ENCODE measurements at places on chromosomes 12 and 14.

- DNase-seq = no peak
Measured at GRCh38 chr12:26767116-26767515, 65.9 kb downstream of the ITPR2 start.

- no peak for DNase-seq
Measured at GRCh38 chr14:40413136-40413535, 980.9 kb upstream of the FBXO33 start.

GRCh38 chr14:61132894-61133293, 148.2 kb downstream of the TMEM30B start:
- DNase-seq = no peak

- DNase-seq = no peak
Measured at GRCh38 chr12:53298164-53298563, 1.3 kb upstream of the MYG1 start.

DNA sequence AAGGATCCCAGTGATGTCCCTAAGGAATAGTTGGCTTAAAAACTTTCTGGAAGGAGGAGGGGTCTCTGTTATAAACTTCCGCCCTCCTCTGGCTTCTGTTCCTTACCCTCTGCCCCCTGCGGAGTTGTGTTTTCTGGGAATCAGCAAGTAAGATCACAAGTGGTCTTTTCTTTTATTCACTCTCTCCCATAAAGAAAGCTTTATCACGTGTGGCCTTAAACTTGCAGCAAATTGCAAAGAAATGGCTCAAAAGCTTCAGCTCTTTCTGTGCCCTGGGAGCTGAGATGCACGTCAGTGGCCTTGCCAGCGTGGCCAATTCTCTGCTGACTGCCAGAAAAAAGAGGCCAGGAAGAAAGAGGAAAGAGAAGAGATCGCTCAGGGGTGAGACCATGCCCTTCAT, at the start of gene SLCO1C1:
SLCO1C1 (plus strand) TSS at position 101 of the 400 bp plus-strand sequence. CDS start 4,245 bp downstream, outside the sequence.
- no peak for DNase-seq

DNA sequence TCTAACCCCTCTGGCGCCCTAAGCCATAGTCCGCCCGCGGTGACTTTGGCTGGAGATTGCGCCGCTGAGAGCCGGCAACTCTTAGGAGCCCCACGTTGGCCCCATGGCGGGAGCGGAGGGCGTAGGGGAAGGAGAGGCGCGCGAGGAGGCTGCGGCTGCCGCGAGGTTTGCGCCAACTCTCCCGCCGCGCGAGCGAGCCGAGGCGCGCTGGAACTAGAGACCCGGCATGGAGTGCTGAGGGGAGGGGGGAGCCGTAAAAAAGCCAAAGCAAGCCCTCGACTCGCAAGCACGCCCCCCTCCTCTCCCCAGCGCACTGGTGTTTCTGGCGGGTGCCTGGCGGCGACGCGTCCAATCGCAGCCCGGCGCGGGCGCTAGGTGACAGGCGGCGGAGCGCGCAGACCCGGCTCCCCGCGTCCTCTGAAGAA, at the start of gene SYT10:
SYT10 (minus strand) TSS at position 233 of the 425 bp plus-strand sequence. CDS start 297 bp downstream, outside the sequence.
- DNase-seq = no peak

GRCh38 chr12:27844366-27845090, 64.5 kb upstream of the MANSC4 start:
- no peak for DNase-seq

- DNase-seq = no peak
Measured at GRCh38 chr12:48979602-48980388, 1.7 kb downstream of the WNT1 start.

GRCh38 chr14:74980398-74980730, 22.4 kb upstream of the EIF2B2 start:
- no peak for DNase-seq

- DNase-seq = no peak
Measured at GRCh38 chr12:104741497-104742367, 216.4 kb downstream of the SLC41A2 start.

DNA sequence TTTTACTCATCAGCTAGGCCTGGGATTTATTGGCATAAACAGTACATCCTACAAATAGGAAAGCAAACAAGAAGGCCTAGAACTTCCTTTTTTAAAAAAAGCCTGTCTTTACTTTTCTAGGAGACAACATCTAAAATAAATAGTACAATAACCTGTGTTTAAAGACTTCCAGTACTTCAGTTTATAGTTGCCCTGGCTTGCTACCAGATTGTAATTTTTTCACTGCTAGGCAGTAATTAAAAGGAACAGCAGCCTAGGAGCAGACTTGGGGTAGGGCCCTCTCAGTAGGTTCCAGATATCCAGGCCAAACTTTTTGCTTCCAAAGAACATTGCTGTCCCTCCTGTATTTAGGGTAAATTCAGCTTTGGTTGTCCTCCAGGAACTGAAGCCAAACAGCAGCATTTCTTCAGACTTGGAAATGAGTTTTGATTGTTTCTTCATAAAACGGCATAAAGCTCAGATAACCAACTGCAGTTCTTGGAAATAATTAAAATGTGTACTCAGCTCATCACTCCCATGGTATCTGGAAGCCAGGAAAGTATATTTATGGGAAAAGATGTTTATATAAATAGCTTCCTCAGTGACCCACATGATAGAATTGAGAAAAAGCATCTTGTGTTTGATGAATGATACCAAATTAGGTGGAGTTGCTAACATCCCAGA, 61.7 kb downstream of the PPP1R36 start:
- no peak for DNase-seq

- no peak for DNase-seq
Measured at GRCh38 chr14:73173092-73173735, 36.9 kb downstream of the PSEN1 start.

- DNase-seq = no peak
Measured at GRCh38 chr12:88063375-88063774, 34.2 kb upstream of the C12orf50 start.

- no peak for DNase-seq
Measured at GRCh38 chr14:104577426-104577825, 2.1 kb upstream of the C14orf180 start.

DNA sequence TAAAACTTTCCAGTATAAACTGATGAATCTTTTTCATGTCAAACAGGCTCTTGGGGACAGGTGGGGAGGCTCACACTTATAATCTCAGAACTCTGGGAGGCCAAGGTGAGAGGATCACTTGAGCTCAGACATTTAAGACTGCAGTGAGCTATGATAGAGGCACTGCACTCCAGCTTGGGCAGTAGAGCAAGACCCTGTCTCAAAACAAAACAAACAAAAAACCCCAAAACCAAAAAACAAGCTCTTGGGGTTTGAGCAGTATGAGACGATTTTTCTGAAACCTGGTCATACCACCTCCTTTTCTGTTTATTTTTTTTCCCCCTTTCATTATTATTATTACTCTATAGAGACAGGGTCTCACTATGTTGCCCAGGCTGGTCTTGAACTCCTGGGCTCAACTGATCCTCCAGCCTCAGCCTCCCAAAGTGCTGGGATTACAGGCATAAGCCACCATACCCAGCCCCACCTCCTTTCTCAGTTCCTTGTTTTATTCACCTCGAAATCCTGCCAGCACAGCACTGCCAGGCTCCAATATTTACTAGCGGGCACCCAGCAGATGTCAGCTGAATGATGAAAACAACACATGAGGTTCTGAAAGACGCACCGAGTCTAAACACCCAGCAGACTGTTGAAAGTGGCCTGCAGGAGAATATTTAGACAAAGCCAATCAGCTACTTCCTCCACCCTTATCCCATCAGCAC, 19.5 kb upstream of the CDK17 start:
- no peak for DNase-seq

GRCh38 chr14:83251402-83251801, 1717.7 kb upstream of the SEL1L start:
- no peak for DNase-seq

DNA sequence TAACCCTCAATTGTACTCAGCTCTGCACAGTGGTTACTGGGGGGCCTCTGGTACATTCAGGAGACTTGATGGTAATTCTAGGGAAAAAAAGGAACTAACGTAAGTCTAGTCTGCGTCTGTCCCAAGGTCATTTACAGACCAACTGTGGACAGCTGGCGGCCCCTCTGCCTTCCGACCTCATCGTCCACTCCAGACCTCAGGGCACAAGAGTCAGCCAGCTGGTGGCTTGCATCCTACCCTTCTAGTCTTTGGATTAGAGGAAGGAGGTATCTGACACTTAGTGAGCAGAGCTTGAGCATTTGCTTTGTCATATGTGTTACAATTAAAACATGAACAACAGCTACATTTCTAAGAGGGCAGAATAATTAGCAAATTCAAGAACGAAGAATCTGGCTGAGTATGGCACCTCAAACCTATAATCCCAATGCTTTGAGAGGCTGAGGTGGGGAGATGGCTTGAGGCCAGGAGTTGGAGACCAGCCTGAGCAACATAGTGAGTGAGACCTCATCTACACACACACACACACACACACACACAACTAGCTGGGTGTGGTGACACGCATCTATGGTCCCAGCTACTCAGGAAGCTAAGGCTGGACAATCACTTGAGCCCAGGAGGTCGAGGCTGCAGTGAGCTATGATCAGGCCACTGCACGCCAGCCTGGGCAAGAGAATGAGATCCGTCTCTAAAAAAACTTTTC, 36.5 kb downstream of the SSH1 start:
- DNase-seq = no peak

GRCh38 chr12:8603856-8604255, 8.8 kb downstream of the AICDA start:
- no peak for DNase-seq

GRCh38 chr14:22814941-22815713, at the start of gene SLC7A7:
SLC7A7 (minus strand) TSS chr14:22815435; CDS start chr14:22813398, 2,037 bp downstream.
- no peak for DNase-seq

GRCh38 chr12:128820723-128821432, 2.9 kb downstream of the SLC15A4 start:
- DNase-seq = no peak

GRCh38 chr14:21965042-21965441, 291.4 kb upstream of the OR4E1 start:
- no peak for DNase-seq

DNA sequence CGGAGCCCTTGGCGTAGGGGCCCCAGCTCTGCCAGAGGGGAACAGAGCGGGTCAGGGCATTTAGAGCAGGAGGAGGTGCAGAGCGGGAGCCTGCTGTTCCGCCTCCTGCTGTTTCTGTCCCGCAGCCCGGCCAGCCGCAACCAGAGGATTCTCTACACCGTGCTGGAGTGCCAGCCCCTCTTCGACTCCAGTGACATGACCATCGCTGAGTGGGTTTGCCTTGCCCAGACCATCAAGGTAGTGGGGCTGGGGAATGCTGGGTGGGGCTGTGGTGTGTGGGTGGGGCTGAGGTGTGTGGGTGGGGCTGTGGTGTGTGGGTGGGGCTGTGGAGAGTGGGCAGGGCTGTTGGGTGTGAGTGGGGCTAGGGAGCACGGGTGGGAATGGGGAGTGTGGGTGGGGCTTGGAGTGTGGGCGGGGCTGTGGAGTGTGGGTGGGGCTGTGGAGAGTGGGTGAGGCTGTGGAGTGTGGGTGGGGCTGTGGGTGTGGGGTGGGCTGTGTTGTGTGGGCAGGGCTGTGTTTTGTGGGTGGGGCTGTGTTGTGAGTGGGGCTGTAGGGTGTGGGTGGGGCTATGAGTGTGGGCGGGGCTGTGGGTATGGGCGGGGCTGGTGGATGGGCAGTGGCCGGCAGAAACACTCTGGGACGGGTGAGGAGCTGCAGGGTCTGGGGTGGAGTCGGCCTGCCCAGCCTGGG, 8.0 kb downstream of the ASPG start:
- no peak for DNase-seq

GRCh38 chr14:83419420-83419819, 1885.8 kb upstream of the SEL1L start:
- no peak for DNase-seq

GRCh38 chr14:36975834-36976233, 196.6 kb downstream of the SLC25A21 start:
- no peak for DNase-seq

- no peak for DNase-seq
Measured at GRCh38 chr14:77158175-77158881, 16.7 kb upstream of the ZDHHC22 start.

DNA sequence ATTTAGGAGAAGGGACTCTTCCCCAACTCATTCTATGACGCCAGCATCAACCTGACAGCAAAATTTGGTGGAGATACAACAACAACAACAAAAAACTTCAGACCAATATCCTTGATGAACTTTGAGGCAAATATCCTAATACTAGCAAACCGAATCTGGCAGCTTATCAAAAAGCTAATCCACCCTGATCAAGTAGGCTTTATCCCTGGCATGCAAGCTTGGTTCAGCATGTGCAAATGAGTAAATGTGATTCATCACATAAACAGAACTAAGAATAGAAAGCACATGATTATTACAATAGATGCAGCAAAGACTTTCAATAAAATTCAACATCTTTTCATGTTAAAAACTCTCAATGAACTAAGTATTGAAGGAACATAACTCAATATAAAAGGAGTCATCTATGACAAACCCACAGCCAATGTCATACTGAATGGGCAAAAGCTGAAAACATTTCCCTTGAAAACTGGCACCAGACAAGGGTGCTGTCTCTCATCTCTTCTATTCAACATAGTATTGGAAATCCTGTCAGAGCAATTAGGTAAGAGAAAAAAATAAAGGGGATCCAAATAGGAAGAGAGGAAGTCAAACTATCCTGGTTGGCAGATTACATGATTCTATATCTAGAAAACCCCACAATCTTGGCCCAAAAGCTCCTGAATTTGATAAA, 233.3 kb downstream of the CCDC59 start:
- DNase-seq = peak; percentile 4

- DNase-seq = no peak
Measured at GRCh38 chr14:56759633-56760032, 50.6 kb downstream of the OTX2 start.

- DNase-seq = no peak
Measured at GRCh38 chr14:61322799-61323290, 1.5 kb downstream of the PRKCH start.

DNA sequence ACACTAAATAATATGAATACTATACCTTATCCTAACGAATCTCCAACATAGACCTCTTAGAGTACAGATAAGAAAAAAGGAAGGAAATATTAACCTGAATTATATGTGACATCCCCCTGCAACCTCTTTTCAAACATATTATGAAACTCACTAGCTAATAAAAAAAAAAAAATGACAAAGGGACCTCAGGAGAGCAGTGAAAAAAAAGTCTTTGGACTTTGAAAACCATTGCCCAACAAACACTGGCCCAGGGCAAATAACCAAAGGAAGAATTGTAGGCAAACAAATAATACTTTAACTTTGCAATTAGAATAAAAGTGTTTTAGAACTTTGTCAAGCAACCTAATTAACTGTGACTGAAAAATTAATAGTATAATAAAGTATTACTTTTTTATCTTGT, 7.7 kb downstream of the SOX5 start:
- DNase-seq = no peak

DNA sequence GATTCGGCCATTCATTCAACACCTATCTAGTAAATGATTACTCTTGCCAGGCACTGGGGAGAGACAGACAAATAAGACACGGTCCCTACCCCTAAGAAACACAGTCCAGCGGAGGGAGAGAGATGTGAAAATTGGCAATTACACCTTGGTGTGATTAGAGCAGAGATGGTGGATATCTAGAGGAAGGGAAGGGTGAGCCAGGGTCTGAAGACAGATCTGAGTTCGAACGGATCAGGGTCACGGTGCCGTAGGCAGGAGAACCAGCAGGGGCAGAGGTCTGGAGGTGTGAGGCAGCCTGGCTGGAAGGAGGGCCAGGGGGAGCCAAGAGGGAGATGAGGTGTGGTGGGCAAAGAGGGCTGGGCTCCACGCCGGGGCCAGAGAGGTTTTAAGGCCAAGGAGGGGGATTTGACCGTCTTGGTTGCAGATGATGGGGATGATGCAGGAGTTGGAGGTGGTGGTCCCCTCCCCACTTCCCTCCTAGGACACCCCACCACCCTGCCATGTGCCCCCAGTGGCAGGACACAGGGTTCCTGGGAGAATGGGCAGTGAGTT, 27.1 kb downstream of the FAM222A start:
- DNase-seq = no peak

GRCh38 chr12:103813426-103813825, 27.6 kb downstream of the NT5DC3 start:
- no peak for DNase-seq

Data from T1000 (cell line).